Right ventricle myocardium inferior (tissue), 1 donor: ENCODE measurements at places on chromosomes 2 and 18. TPM values are rescaled to one million over a fixed set of nuclear protein-coding genes. Genes with fewer than 3 reads are reported as not detected.

TBR1 gene
- not detected for total RNA-seq

GREB1 gene
- 11.4 TPM for total RNA-seq

TLX2 gene
- not detected for total RNA-seq

SIX2 gene
- total RNA-seq, result 0.65 TPM

DPP4 gene
- 5.4 TPM for total RNA-seq

TMEM200C gene
- total RNA-seq, result 0.95 TPM

FBXO36 gene
- 0.62 TPM for total RNA-seq

HOXD1 gene
- total RNA-seq, result not detected

TCF23 gene
- total RNA-seq, result 0.16 TPM

PLEK gene
- total RNA-seq, result 7.2 TPM

C2orf80 gene
- total RNA-seq, result not detected

ODC1 gene
- 37.2 TPM for total RNA-seq

LONRF2 gene
- total RNA-seq, result 14.9 TPM

EFHD1 gene
- 26.3 TPM for total RNA-seq

KCNF1 gene
- 0.24 TPM for total RNA-seq

ZNF804A gene
- total RNA-seq, result 0.05 TPM

GCG gene
- not detected for total RNA-seq

HOXD12 gene
- total RNA-seq, result not detected

GDF7 gene
- 0.46 TPM for total RNA-seq

AQP12A gene
- total RNA-seq, result not detected

TRIM43B gene
- not detected for total RNA-seq

TTN gene
- total RNA-seq, result 3,032 TPM
